ENCODE measurements at places on chromosomes 7 and 10.
A peak's percentile ranks its signal among the peaks of the same experiment; 100 is the strongest.

GRCh38 chr10:115950320-115950719 lies 322.7 kb downstream of the GFRA1 start:
- no peak for DNase-seq

DNA sequence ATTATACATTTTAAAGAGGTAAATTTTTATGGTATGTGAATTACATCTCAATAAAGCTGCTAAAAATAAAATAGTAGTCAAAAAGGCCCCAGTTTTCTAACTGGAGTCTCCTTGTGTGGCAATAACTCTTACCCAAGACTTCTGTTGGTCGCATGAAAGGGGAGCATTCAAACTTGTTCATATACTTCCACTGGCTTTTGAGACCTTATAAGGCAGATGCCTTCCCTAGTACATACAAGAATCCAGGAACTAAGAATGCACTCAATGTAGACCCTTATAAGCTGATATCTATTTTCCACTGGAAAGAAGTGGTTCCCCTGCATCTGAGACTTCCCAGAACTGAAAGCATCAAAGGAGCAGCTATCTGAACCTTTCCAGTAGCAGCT lies 13.0 kb downstream of the BCAP29 start:
- no peak for DNase-seq

GRCh38 chr7:23336086-23336485 lies 36.9 kb downstream of the MALSU1 start:
- DNase-seq: no peak

- DNase-seq: no peak
Observed at GRCh38 chr10:69056536-69057260, 31.2 kb upstream of the SRGN start.

DNA sequence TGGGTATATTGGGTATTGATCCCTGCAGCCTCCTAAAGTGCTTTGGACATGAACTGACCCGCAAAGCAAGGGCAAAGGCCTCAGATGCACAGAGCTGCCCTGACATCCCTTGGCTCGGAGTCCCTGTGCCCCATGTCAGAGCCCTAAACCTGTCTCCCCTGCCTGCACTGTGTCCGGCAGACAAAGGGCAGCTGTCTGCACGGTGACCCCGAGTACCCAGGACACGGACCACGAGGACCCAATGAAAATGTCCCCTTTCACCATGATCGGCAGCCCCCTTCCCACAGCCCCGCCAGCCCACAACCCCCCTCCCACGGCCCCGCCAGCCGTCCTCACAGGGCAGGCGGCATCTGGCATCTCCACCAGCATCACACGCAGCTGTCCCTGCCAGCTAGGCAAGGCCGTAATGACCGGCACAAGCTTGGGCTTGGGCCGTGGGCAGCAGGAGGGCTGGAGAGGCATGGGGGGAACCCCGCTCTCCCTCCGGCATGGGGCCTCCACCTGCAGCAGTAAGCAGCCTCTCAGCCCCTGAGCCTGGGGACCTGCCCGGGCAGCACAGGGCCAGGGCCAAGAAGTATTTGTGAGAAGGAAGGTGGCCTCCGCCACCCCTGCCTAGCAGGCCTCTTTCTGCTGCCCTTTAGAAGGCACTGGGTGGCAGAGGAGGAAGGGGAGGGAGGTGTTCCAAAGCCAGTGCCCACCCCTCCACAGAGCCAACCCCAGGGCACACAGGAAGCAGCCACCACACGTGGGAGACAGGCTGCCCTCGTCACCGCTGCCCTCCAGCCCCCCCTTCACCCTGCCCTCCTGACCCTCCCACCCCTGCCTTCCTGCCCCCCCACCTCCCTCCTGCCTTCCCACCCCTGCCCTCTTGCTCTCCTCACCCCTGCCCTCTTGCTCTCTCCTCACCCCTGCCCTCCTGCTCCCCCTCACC lies 10.1 kb downstream of the NUDT1 start:
- no peak for DNase-seq

- DNase-seq: no peak
Observed at GRCh38 chr7:106010866-106011265, 47.8 kb downstream of the CDHR3 start.

- no peak for DNase-seq
Observed at GRCh38 chr10:124516181-124516580, 54.6 kb downstream of the LHPP start.

- DNase-seq: no peak
Observed at GRCh38 chr10:70354556-70354955, 27.9 kb downstream of the LRRC20 start.

- DNase-seq: peak; percentile 69
Observed at GRCh38 chr7:117019786-117020590, 66.7 kb downstream of the ST7 start.

All from retinal pigment epithelial cell (primary cell).